Right lobe of liver (tissue), 6 donors: ENCODE measurements at places on chromosomes 12 and 14.

GRCh38 chr14:75905147-75905904 is 76.5 kb downstream of the TGFB3 start:
- DNase-seq = peak; percentile 58

GRCh38 chr12:39372204-39372925 is 70.6 kb downstream of the KIF21A start:
- DNase-seq = no peak

DNA sequence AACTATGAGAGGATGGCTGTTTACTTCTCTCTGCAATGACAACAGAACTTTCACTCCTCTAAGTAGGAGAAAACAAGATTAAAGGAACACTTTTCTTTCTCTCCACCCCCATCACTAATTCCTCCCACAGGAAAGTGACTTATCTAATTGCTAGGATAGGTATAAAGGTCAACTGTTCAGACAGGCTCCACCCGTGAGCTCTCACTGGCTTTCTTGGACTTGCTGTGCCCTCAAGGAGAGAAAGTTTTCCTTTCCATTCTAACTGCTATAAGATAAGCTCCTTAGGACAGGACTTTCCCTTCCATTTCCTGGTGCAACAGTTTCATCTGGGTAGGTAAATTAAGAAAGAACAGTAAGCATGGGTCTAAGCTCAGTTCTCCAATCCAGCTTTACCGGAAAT is 4.8 kb downstream of the SLC41A2 start:
- no peak for DNase-seq

DNA sequence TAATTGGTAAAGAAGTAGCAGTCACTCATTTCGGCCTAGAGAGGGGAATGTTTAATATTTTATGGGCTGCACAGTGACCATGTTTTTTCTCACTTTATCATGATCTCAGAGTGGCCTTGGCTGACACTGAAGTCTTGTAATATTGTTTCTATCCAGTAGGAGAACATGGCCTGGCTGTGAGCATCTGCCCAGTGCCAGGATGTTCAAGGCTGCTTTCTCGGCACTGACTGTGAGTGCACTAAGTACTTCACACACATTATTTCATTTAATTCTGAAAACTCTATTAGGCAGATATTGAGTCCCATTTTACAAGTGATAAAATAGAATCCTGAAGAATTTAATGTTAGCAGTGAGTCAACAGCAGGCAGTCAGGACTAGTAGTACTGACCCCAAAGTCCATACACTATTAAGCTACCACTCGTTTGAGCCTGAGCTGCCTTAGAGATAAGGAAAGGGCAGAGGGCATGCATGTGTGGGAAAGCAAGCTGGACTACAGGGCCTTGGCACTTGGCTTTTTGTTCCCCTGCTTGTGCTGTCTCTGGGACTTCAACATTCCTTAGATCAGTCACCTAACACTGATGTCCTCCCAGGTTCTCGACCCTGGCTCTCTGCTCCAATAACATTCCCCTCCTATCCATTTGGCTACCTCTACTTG is 42.2 kb upstream of the APPL2 start:
- DNase-seq = no peak

- no peak for DNase-seq
Measured at GRCh38 chr14:90549794-90550641, 153.2 kb downstream of the CALM1 start.

- no peak for DNase-seq
Measured at GRCh38 chr12:40586823-40587222, 105.4 kb upstream of the CNTN1 start.

GRCh38 chr14:34034447-34035176 is 83.7 kb upstream of the EGLN3 start:
- DNase-seq = no peak

DNA sequence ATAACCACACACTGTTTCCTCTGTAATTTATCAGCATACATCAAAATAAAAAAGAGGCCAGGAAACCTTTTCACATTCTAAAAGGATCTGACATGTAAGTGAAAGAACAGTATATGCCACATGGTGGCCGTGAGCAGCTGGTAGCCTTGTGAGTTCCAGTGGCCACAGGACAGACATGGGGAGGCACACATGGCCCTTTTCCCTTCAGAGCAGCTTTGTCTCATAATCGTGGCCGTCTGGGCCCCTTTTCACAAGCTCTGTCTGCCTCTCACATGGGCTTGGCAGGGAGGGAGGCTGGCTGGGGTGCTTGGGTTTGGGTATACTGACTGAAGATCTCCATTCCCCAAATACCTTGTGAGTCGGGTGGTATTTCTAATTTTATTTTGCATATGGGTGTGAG is 1.5 kb upstream of the ZDHHC22 start:
- no peak for DNase-seq

DNA sequence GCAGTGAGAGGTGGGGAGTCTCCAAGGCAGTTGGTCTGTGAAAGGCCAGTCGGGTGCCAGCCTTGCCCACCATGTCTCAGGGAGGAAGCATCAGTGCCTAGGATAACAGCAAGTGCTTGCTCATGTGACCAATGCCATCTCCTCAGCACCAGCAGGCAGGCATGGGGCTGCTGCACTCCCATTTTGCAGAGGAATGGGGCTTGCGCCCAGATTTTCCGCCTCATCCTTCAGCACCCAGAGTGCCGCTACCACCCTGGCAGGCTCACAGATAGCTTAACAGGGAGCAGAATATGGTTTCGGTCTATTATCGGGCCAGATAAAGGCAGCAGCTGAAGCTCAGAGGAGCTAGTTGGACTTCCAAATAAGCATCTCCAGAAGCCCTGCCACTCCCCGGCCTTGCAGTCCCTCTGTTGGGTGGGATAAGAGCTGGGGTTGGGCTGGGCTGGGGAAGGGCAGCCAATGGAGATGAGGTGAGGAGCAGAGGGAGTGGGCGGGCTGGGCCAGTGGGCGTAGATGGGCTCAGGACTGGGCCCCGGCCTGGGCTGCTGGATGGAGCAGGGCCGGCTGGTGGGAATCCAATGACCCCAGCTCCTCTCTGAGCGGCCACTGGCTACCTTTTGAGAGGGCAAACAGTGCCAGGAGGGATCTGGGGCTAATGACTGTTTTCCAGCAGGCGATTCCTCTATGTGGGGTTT is 8.4 kb upstream of the KRT80 start:
- DNase-seq = peak; percentile 36

- DNase-seq = no peak
Measured at GRCh38 chr14:50198499-50198898, 32.9 kb downstream of the SOS2 start.

GRCh38 chr12:84636801-84637290 is 275.8 kb downstream of the SLC6A15 start:
- no peak for DNase-seq

- no peak for DNase-seq
Measured at GRCh38 chr14:72513965-72514659, 379.8 kb downstream of the DPF3 start.

GRCh38 chr14:58705066-58705465 is 67.3 kb downstream of the DACT1 start:
- DNase-seq = no peak

DNA sequence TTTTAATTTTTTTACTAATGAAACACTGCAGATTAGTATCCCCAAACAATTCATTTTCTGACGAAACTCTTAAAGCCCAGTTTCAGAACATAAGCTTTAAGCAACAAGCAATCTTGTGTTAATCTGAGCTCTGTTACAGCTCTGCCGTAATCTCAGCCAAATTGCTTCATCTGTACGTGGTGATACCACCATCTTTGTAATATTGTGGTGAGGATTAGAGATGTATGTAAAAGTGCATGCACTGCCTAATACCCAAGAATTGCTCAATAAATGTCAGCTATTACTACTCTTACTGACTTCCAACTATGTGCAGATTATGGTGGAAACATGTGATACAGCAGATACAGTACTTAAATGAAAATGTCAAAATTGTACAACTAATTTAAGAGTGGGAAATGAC is 1.8 kb downstream of the AKAP5 start:
- DNase-seq = no peak
